ENCODE measurements at places on chromosomes 16 and 17.

DNA sequence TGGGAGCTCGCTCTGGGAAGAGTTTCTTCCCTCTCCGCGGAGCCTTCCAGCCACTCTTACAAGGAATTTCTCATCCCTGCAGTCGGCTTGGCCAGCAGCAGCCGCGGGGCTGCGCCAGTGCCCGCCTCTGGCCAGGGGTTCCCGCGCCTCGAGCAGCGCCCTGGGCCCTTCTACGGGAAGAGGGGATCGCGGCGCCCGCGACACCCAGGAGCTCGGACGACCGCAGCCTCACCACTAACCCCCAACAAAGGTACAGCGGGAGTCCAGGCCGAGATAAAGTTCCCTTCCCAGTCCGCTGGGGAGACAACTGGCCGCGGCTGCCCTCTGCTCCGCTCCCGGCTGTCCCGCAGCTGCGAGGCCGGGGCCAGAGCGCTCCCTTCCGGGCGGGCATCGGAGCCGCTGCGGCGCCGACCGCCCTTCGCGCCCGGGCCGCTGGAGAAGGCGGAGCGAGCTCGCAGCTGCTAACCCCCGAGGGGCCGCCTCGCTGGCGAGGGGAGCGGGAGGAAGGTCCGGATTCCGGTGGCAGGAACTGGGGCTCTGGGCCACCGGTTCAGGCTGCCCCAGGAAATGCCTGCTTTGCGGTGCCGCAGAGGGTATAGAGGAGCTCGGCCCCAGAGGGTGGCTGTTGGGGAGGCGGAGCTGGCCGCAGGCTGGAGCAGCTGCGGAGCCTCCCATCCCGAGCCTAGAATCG lies 3.6 kb upstream of the HS3ST3B1 start:
- H3K4me3 ChIP-seq = no peak overlapping the region
- no peaks in the 10 kb centered on the region for H3K36me3 ChIP-seq
- peaks cover 44% of the 10 kb centered on the region for H3K4me1 ChIP-seq

DNA sequence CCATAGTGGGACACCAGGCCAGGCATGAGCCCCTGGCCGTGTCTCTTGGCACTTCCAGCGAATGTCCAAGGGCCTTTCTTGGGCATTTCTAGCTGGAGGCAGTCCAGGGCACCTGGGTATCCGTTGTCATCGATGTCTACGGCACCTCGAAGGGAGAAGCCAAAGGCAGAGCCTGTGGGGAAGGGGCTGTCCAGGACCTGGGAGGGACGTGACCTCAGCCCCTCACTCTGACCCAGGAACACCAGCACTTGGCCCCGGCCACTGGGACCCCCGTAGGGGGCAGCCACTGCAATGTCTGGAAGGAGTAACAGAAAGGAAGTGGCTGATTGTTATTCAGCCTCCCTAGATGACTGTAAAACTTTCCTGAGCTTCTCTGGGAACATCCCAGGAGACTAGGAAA lies 8.7 kb downstream of the ITGA2B start:
- DNase-seq = no peak
- H3K27ac ChIP-seq = no peak overlapping the region
- H3K4me1 ChIP-seq = peaks cover 24% of the 10 kb centered on the region
- no peaks in the 10 kb centered on the region for H3K27me3 ChIP-seq
- H3K36me3 ChIP-seq = no peaks in the 10 kb centered on the region

DNA sequence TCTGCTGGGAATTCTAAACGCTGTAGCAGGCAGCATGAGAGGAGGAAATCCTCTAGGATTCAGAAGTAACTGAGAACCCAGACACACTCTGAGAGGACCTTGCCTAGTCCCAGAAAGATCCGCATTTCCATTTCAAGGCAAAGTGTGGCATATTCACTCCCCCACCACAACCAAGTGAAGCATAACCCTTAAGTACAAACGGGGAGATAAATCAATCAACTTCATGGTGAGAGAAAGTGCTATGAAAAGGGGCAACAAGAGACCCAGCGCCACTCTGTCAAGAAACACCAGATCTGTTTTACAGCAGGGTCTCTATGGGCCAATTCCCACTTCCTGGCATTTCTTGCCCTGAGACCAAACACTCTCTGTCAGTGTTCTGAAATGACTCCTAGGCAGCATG lies 68.3 kb downstream of the SMG6 start:
- H3K4me1 ChIP-seq = peaks cover 18% of the 10 kb centered on the region
- H3K4me3 ChIP-seq = no peak overlapping the region
- peaks cover 3% of the 10 kb centered on the region for H3K36me3 ChIP-seq
- H3K27ac ChIP-seq = peak overlapping the region; percentile 55
- no peaks in the 10 kb centered on the region for H3K27me3 ChIP-seq

DNA sequence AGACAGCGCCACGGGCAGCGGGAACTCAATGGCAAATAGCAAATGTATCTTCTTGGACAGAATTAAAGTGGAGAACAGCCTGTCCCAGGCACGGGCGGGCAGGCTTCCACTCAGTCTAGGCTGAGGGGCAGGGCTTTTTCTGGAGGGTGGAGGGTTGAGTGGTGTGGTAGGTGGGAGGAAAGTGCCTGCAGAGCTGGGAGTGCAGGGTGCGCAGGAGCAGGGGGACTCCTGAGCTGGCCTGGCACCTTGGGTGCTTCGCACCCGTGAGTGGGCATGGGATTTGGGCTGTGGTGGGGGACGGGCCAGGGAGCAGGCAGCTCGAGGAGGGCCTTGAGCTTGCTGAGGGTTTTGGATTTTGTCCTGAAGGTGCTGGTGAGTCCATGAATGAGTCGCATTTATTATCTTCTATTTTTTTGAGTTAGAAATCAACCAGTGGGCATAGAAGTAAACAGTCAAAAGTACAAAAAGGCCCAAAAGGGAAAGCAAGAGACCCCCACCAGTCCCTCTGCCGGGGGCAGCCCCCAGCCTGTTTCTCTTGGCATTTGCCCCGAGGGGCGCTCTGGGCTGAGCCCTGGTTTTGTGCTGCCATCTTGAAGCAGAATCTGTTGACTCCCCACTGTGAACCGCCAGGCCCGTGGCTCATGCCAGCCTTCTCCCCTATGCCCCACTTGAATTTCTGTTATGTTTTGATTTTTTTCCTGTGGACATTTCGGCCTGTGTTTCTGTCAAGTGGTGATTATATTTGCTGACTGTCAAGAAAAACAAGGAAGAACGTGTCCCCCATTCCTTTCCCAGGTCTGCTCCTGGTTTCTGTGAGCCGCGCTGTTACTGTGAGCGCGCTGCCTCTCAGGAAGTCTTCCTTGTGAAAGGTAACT lies 8.2 kb downstream of the ADORA2B start:
- no peak overlapping the region for H3K4me3 ChIP-seq
- H3K27ac ChIP-seq = peak overlapping the region; percentile 16
- no peaks in the 10 kb centered on the region for H3K36me3 ChIP-seq
- peaks cover 9% of the 10 kb centered on the region for H3K4me1 ChIP-seq
- no peaks in the 10 kb centered on the region for H3K27me3 ChIP-seq

- no peak overlapping the region for H3K27ac ChIP-seq
- no peak overlapping the region for H3K4me3 ChIP-seq
- H3K4me1 ChIP-seq = peaks cover 13% of the 10 kb centered on the region
- no peaks in the 10 kb centered on the region for H3K27me3 ChIP-seq
- DNase-seq = no peak
- H3K36me3 ChIP-seq = peaks cover 16% of the 10 kb centered on the region
These were observed 55.0 kb downstream of the STH start for GRCh38 chr17:46053911-46054534.

GRCh38 chr16:24235806-24236205 lies 20.3 kb upstream of the CACNG3 start:
- no peaks in the 10 kb centered on the region for H3K4me1 ChIP-seq
- no peak overlapping the region for H3K4me3 ChIP-seq
- no peak for DNase-seq
- no peaks in the 10 kb centered on the region for H3K27me3 ChIP-seq
- no peaks in the 10 kb centered on the region for H3K36me3 ChIP-seq

GRCh38 chr17:36602030-36602748 lies 806 bp downstream of the MRM1 start:
- no peak for DNase-seq
- peak overlapping the region; percentile 82 for H3K4me3 ChIP-seq
- H3K27ac ChIP-seq = peak overlapping the region; percentile 89
- H3K27me3 ChIP-seq = no peaks in the 10 kb centered on the region
- H3K4me1 ChIP-seq = peaks cover 21% of the 10 kb centered on the region

- no peak for DNase-seq
These were observed 139.9 kb upstream of the HLF start for GRCh38 chr17:55124730-55125360.

GRCh38 chr16:82638095-82638798 lies 11.5 kb downstream of the CDH13 start:
- DNase-seq = no peak
- H3K4me3 ChIP-seq = no peak overlapping the region
- no peak overlapping the region for H3K27ac ChIP-seq
- no peaks in the 10 kb centered on the region for H3K4me1 ChIP-seq

DNA sequence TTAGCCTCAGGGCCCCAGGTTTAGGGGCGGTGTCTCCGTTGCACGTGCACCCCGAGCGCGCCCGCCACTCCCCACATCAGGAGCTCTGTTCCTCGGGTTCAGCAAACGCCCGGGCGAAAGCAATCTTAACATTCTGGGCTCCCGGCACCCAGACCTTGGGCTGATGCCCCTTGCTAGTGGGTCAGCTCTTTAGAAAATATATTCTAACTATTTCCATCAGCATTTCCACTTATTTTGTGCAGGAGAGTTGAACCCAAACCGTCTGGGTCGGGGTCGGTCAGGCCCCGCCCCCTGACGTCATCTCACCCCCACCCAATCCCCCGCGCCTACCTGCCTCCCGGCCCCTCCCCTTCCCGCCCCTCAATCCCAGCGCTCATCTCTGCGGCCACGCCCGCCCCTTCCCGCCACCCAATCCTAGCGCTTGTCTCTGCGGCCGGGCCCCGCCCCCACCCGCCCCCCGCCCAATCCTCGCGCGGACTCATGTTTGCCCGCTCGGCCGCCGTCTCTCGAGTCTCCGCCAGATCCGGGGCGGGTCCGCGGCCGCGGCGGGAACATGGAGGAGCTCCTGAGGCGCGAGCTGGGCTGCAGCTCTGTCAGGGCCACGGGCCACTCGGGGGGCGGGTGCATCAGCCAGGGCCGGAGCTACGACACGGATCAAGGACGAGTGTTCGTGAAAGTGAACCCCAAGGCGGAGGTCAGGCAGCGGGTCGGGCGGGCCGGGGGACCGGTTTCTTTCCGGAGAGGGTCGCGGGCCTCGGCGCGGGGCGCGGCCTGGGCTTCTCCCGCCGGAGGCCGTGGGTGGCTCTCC lies at the start of gene FN3KRP:
Gene FN3KRP, plus strand, starts transcription at position 504 of the 808 bp plus-strand sequence. Its CDS starts 50 bp downstream, at position 554.
- peak; percentile 98 for DNase-seq
- H3K4me3 ChIP-seq = peak within 1 kb of the TSS; percentile 97
- H3K27me3 ChIP-seq = no peaks in the 10 kb centered on the region
- H3K4me1 ChIP-seq = peaks cover 15% of the 10 kb centered on the region
- peak within 1 kb of the TSS; percentile 76 for H3K27ac ChIP-seq

DNA sequence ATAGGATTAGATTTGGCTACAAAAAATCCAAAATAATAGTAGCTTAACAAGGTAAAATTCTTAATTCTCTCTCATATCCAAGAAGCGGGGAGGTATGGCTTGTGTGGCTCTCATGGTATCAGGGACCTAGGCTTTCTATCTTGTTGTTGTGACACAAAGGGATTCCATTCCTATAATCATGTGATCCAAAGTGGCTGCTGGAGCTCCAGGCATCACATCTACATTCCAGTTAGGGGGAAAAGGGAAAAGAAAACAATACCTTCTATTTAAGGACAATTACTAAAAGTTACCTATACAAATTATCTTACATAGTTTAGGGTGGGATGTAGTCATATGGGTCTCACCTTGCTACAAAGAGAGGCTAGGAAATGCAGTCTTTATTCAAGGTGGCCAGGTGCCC lies 47.6 kb upstream of the CACNG4 start:
- H3K27ac ChIP-seq = no peak overlapping the region
- no peaks in the 10 kb centered on the region for H3K36me3 ChIP-seq
- no peak for DNase-seq
- no peak overlapping the region for H3K4me3 ChIP-seq
- no peaks in the 10 kb centered on the region for H3K27me3 ChIP-seq

- DNase-seq = no peak
- no peak overlapping the region for H3K4me3 ChIP-seq
- H3K27me3 ChIP-seq = no peaks in the 10 kb centered on the region
- H3K4me1 ChIP-seq = peaks cover 10% of the 10 kb centered on the region
- peak overlapping the region; percentile 66 for H3K27ac ChIP-seq
- H3K36me3 ChIP-seq = no peaks in the 10 kb centered on the region
These were observed 79.9 kb downstream of the GPRC5B start for GRCh38 chr16:19804538-19805323.

All from upper lobe of left lung (tissue), 6 donors.